ENCODE measurements at places on chromosomes 7 and 10. TPM values are rescaled to one million over a fixed set of nuclear protein-coding genes. Genes with fewer than 3 reads are reported as not detected.
A peak's percentile ranks its signal among the peaks of the same experiment; 100 is the strongest.

- DNase-seq: no peak
Observed at GRCh38 chr7:74129887-74130286, 44.3 kb upstream of the EIF4H start.

DNA sequence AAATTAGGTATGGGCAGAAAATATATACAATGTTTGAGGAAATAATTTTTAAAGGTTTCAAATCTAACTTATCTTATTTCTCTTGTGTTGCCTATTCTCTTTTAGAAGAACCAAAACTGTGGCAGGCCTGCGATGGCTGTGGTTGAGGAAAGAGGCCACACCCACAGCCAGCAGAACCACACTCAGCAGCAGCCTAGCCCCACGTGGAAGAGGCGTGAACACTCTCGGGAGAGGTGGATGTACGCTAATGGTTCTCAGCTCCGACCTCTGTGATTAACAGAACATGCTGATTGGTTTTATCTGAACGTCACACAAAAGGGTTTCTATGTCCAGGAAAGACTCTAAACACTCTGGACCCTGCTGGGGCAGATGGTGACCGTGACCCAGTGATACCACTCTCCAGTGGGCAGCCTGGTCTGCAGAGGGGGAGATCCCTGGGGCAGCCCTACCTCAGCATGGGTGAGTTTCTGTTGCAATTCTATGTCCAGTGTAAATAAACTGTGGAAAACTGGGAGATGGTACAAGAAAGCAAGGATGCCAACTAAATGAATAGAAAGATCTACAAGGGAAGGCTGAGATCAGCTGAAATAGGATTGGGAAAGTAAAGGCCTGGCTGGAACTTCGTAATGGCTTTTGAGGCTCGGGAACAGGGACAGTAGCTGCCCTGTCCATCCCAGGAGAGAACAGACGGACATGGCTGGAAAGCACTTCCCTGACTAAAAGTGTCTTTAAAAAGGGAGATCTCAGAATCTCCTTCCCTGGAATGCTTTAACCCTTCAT, 26.6 kb downstream of the DIP2C start:
- no peak for DNase-seq

DNA sequence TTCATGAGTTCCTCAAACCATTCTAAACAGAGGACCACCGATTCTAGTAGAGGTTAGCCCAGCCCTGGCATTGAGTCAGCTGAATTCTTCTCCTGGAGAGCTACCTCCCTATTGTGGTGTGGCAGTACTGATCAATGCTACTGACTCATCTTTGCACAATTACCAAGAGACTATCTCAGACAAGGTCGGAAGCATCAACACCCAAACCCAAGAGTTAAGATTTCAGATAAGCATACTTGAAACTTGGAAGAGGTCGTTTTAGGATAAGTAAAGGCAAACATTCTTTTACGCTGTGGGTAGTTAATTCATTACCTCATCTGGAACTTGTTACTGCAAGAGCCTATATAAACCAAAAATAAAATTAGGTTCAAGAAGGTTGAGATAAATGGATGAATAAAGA, 154.6 kb upstream of the NRBF2 start:
- peak; percentile 23 for DNase-seq

GRCh38 chr7:42671627-42672026, 240.2 kb downstream of the C7orf25 start:
- peak; percentile 76 for DNase-seq

ZP3 gene
- total RNA-seq: 0.86 TPM

DNA sequence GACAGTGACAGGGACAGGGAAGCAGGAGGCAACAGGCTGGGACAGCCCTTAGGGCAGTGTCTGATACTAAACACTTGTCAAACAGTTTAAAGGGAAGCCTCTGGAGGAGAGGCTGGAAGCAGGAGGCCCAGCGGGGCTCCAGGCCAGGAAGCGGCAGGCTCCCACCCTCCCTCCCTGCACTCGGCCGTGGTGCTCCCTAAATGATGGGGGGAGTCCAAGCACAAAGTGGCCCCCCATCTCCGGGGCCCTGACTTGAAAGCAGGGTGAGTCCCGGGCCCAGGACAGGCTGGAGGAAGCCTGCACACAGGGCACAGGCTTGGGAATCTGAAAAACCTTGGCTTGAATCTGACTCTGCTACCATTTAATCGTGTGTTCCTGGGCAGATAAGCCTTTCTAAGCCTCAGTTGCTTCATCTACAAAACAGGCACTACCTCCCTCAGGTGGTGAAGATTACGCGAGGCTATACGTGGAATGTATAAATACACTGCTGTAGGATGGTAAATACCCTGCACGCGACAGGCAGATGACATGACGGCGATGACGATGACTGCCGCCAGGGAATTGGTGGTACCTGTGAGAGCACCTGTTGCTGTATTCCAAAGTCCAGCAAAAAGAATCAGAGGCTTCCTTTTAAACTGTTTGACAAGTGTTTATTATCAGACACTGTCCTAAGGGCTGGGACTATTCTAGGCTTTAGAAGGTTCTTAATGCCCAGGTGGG, 34.1 kb downstream of the GBX1 start:
- DNase-seq: no peak

PIK3CG gene
- total RNA-seq: 0.64 TPM

ELN gene
- total RNA-seq: 0.64 TPM

DNA sequence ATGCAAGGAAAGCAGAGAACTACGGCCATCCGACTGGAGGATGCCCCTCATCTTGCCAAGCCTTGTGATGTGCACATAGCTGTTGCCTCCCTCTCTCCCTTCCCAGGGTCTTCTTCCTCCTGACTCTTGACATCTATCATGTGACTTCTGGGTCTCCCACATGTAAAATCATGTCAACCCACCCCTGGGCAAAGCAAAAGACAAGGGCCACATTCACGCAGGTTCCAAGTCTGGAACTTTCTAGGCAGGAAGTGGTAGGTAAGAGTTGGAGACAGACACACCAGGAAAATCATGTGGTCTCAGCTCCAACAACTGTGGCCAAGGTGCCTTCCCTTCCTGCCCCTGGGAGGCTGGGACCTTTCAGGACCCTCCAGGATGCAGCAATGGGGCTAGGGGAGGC, 187.3 kb downstream of the CXCL12 start:
- DNase-seq: no peak

- DNase-seq: no peak
Observed at GRCh38 chr7:833601-834258, 1.5 kb downstream of the SUN1 start.

UNCX gene
- total RNA-seq: not detected

ZNF438 gene
- total RNA-seq: 4.7 TPM

DNA sequence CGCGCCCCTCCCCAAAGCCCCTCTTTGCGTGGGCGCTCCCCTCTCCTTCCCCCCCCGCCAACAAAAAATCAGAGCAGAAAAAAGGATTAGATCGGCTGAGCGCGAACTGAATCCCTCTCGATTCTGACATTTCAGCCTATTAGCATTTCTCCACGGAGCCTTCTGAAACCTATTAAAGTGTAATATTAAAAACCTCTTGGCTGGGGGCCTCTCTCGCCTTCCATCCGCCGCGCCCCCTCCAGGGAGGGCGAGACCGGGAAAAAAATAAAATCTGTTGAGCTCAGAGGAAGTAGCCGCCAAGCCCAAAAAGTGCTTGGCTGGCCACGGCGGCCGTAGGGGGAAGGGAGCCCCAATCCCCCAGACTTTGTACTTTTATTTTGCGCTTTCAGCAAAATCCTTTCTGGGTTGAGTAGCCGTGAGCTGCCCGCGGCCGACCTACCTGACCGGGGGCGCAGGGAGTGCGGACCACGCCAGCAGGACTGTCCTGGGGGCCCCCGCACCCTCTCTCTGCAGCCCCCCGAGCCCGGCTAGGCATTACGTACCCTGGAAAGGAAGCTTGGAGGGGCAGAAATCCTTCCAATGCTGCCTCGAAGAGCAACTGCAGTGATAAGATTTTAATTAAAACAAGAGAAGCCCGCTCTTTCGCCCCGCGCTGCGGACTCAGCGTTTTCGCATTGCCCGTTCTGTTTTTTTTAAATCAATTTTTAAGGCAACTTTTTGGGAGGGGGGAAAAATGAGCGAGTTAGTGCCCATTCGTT, 1.3 kb upstream of the TNRC18 start:
- DNase-seq: peak; percentile 51

- no peak for DNase-seq
Observed at GRCh38 chr7:68247126-68247525, 1250.5 kb downstream of the TYW1 start.

MOGAT3 gene
- not detected for total RNA-seq

- no peak for DNase-seq
Observed at GRCh38 chr10:1120801-1121211, 64.6 kb downstream of the WDR37 start.

DNA sequence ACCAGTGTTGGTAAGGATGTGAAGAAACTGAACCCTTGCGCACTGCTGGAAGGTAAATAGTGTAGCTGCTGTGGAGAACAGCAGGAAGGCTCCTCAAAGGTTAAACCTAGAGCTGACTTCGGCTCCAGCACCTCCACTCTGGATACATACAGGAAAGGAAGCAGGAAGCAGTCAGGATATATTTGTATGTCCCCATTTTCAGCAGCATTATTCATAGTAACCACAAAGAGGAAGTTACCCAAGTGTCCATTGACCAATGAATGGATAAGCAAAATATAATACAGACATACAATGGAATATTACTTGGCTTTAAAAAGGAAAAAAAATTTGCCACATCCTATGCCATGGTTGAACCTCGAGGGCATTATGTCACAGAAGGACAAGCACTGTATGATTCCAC, 15.0 kb downstream of the RET start:
- no peak for DNase-seq

- no peak for DNase-seq
Observed at GRCh38 chr10:131418681-131419080, 107.2 kb upstream of the TCERG1L start.

CRYGN gene
- total RNA-seq: not detected

DNA sequence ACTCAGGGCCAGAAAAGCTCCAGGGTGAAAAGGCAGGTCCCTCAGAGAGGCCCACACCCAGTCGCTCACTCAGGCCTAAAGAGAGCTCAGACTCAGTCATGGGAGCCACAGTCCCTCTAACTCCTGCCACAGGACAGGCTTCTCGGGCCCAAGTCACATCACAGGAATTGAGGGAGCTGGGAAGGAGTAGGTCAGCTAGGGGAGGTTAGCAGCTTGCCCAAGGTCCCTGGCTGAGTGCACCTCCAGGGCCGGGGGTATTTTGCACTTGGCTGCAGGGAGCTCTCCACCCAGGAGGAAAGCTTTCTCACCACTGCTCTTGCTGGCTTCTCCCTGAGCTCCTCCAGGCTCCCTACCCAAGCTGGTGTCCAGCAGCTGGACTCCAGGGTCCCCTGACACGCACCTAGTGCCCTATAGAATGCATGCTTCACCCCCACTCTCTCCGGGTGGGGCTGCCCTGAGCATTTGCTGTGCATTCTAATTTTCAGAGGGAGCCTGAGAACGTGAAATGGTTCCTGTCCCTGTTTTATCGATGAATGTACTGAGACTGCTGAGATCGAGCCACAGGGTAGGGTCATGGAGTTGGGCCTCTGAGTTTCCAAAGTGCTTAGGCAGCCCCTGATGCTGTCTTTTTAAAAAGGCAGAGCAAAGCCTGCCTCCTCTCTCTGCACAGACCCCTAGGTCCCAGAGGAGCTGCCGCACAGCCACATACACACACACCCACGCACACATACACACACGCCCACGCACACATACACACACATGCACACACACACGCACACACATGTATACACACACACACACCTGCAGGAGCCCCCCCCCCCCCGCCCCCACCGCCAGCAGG, 37.9 kb upstream of the RET start:
- DNase-seq: no peak

CDCA7L gene
- total RNA-seq: 31.5 TPM

DNA sequence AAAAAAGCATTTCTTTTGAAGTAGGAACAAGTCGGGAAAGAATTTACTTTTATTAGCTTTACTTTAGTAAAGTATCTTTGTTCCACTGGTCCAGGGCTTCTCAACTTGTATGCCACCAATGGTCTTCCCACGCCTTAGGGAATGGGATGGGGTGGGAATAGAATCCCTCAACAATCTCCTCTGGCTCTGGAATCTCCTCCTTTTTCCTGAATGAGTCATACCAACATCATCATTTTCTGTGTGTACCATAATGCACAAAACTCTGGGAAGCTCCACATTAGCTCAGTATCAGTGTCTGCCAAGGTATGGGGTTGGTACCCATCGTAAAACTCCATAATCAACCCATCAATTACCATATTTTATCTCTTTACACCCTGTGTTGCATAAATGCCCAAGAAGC, 159.4 kb upstream of the BMPER start:
- no peak for DNase-seq

DNA sequence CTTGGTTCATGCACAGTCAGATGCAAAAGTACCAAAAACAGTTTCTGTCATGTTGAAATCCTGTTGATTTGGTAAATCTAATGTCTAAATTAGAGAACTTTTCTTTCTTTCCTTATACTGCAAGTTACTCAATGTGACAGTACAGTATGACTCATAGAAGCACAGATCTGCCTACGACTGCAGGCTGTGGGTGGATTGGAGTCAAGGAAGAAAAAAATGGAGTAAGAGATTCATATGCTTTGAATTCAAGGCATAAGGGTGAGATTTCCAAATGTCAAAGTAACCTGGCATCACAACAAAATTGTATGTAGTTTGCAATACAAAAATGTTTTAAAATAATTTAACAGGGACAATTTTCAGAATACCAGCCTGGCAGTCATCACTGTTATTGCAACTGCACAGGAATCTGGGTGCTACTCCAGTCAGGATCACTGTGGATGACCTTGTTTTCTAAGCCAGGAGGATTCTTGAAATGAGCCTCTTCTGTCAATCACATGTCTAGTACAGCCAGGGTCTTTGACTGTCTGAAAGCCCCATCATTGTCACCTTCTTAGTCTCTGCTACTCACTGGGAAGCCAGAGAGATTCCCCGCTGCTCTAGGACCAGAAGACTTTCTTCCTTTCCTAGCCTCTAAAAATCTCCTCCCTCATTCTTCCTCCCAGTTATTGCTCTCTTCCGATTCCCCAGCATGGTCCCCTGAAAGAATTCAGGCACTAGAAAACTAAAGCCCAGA, 83.6 kb downstream of the CD36 start:
- peak; percentile 87 for DNase-seq

GRCh38 chr10:101816913-101817336, 1.3 kb downstream of the OGA start:
- no peak for DNase-seq

DNA sequence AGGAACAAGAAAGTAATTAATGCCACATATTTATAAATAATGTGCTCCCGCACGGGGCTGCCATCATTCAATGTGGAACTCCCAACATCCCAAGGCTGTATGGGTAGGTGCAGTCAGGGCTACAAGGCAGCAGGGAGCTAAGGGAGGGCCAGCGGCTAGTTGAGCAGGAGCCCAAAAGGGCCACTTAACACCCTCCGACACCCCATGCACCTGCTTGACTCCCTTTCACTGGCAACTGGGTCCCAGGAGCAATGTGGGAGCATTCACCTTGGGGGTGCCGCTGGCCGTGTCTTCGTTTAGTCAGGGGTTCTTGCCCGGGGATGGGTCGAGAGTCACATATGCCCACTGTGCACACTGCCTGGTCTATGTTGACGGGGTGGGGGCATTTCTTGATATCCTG, 27.9 kb downstream of the SCART1 start:
- no peak for DNase-seq

DNA sequence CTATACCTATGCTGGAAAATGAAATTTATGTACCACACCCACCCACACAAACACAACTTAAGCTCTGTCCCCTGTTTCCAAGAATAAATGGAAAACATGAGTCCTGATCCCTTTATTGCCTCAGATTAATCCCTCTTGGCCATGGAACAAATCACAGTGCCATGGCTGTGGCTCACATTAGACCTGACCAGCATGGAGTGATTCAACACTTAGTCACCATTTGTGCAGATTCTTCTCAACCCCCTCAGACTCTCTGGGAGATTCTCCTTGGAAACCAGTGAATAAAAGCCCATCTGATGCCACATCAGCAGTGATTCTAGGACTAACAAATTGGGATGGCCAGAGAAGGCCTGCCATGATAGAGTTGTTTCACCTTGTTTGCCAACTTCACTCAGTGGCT, 204.4 kb upstream of the TMEM72 start:
- DNase-seq: peak; percentile 41
